Stimulated activated CD4-positive, alpha-beta T cell treated with anti-CD3 and anti-CD28 coated beads, Interleukin-2, amount 100 ng/mL, for 24 hours (primary cell): ENCODE measurements at places on chromosomes 1 and 21.

- DNase-seq: no peak
These were observed 98.6 kb downstream of the NGF start for GRCh38 chr1:115239426-115239825.

DNA sequence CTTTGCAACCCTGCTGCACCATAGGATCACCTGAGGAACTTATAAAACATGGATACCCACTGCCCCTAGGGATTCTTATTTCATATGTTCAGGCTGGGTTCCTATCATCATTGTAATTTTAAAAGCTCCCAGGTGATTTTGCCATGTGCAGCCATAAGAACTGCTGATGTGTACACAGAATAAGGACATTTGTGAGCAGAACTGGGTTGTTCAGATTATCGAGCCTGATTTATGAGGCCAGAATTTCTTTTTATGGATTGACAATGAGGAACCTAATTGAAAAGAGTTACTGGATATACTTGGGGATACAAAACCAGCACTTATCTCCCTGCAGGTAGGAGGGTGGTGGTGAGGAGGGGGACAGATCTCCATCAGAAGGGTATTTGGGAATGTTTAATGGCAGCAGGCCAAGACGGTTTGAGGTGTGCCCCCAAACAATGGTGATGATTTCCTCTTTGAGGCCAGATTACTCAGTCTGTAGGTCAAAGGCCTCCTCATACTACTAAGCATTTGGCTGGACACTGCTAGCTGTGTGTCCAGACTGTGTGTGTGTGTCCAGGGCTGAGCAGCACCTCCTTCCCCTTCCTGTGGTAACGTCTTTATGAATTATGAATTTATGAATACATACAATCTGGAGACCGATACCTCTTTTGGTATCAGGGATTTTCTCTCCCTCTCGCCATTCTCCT lies 18.9 kb downstream of the NOS1AP start:
- DNase-seq: no peak

DNA sequence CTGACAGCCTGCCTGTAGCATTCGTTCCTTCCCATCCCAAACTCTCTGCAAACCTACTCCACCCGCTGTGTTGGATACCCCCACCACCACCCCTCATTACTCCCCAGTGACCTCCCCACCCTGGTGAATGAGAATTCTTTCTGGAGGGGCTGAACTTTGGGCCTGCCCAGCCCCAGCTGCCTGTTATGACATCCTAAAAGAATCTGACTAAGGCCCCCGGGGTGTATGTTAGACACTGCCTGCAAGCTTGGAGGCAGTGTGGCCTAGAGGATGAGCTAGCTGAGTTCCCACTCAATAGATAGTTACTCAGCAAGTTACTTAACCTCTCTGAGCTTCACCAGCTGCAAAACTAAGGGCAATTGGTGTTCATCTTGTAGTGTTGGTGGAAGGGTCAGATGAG lies 110.2 kb upstream of the FGGY start:
- DNase-seq: no peak

- DNase-seq: no peak
These were observed 1.4 kb downstream of the NUDC start for GRCh38 chr1:26922901-26923300.
